Esophagus mucosa (tissue), 1 donor: ENCODE measurements at places on chromosomes 11 and 22. TPM values are rescaled to one million over a fixed set of nuclear protein-coding genes. Genes with fewer than 3 reads are reported as not detected.

The NLRP14 gene
- total RNA-seq, result not detected

The TST gene
- total RNA-seq, result 83.2 TPM

The UBQLN3 gene
- total RNA-seq, result not detected

The KCTD17 gene
- total RNA-seq, result 3.9 TPM

The SAA2 gene
- 19.0 TPM for total RNA-seq

The MYBPC3 gene
- total RNA-seq, result not detected

The PRSS23 gene
- total RNA-seq, result 11.6 TPM

The OR5M10 gene
- not detected for total RNA-seq

The FOLR1 gene
- total RNA-seq, result 0.96 TPM

The WNT7B gene
- total RNA-seq, result 8.4 TPM

The CARNS1 gene
- total RNA-seq, result 0.20 TPM

The APOL3 gene
- 8.7 TPM for total RNA-seq

The MUC6 gene
- total RNA-seq, result not detected

The SCGB1A1 gene
- total RNA-seq, result 0.48 TPM

The RCOR2 gene
- total RNA-seq, result 0.16 TPM

The POGLUT3 gene
- 15.1 TPM for total RNA-seq

The OR52I1 gene
- not detected for total RNA-seq

The MYRF gene
- total RNA-seq, result 0.88 TPM

The FAM227A gene
- total RNA-seq, result 0.72 TPM
